ENCODE measurements at places on chromosomes 6 and 20. TPM values are rescaled to one million over a fixed set of nuclear protein-coding genes. Genes with fewer than 3 reads are reported as not detected.

PTGIS gene
- total RNA-seq, result 1.9 TPM

GPX5 gene
- total RNA-seq, result not detected

ECT2L gene
- total RNA-seq, result not detected

DDX39B gene
- total RNA-seq, result 381 TPM

CCN6 gene
- total RNA-seq, result not detected

SHLD1 gene
- total RNA-seq, result 2.6 TPM

HLA-DOA gene
- total RNA-seq, result not detected

TSPO2 gene
- not detected for total RNA-seq

C2 gene
- total RNA-seq, result not detected

CASS4 gene
- 0.05 TPM for total RNA-seq

ARFGAP1 gene
- total RNA-seq, result 70.8 TPM

MAP1LC3A gene
- 20.9 TPM for total RNA-seq

RIPOR2 gene
- total RNA-seq, result not detected

MEP1A gene
- total RNA-seq, result not detected

PNLDC1 gene
- total RNA-seq, result 0.51 TPM

WFDC10B gene
- not detected for total RNA-seq

PRRT1 gene
- total RNA-seq, result not detected

PROCR gene
- 124 TPM for total RNA-seq

SMPDL3A gene
- 6.3 TPM for total RNA-seq

DDO gene
- total RNA-seq, result 2.0 TPM

LY6G6D gene
- not detected for total RNA-seq

HTR1E gene
- total RNA-seq, result not detected

LIN28B gene
- total RNA-seq, result not detected

PDE10A gene
- total RNA-seq, result 12.2 TPM

SLC4A11 gene
- 14.9 TPM for total RNA-seq

VSTM2L gene
- 0.51 TPM for total RNA-seq

SLC22A3 gene
- under 0.01 TPM for total RNA-seq

GRM1 gene
- not detected for total RNA-seq

GPR6 gene
- total RNA-seq, result not detected

GNAS-AS1 gene
- not detected for total RNA-seq

TXNDC5 gene
- 2,879 TPM for total RNA-seq

TUBB1 gene
- total RNA-seq, result not detected

OPN5 gene
- total RNA-seq, result not detected

All from dermis blood vessel endothelial cell (primary cell).